ENCODE measurements at places on chromosomes 11 and 22. TPM values are rescaled to one million over a fixed set of nuclear protein-coding genes. Genes with fewer than 3 reads are reported as not detected.

CRYBA4 gene
- total RNA-seq = 3,745 TPM

APOL5 gene
- 0.44 TPM for total RNA-seq

BDNF gene
- total RNA-seq = 5.2 TPM

PTDSS2 gene
- total RNA-seq = 36.4 TPM
